Nucleus accumbens (tissue), 56 donors: ENCODE measurements at places on chromosomes 6 and 20.

DNA sequence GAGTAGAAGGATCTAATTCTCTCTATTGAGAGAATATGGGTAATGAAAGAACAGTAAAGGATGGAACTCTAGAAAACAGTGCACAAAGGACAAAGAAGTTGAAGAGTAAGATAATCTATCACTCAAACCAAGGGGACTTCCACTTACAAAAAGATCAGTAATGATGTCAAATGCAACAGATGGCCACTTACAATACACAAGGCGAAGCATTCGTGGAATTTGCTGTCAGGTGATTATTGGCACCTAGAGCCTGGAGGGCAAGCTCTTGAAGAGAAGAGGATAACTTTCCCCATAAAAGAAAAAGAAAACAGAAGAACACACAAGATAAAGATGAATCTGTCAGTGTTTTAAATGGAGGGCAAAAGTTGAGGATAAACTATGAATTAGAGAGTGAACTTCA lies 256.0 kb upstream of the TCF21 start:
- DNase-seq = no peak

DNA sequence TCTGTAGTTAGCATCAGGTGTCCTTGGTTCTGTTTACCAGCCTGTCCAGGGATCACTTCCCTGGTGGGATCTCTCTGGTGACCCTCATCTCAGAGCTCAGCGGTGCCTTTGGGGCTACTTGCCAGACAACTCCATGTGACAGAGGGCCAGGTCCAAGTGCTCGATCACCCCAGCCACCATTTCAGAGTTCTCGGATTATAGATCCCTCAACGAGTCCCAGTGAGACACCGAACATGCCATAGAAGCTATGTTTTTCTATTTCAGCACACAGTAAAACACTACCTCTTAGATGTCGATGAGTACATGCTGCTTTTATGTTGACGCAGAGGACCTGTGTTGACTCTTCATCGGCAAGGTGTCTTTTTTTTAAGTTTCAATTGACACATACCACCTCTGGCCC lies 170.1 kb upstream of the AKAP12 start:
- no peak for DNase-seq

DNA sequence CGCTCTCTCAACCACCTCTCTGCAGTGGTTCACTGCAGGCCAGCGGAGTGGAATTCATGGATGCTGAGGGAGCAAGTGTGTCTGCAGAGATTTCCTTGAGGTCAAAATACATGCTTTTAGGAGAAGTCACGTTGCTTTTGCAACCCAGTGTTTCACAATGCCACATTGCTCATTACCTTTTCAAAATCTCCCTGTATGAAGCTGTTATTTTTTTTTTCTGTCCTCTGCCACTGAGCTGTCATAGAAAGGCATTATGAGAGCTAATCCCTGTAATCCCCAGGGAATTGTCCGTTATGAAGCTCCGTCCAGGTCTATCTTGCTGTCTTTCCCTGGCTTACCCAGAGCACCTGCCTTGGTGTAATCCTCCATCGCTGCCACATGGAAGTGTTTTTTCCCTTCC lies 60.5 kb upstream of the SLC22A23 start:
- DNase-seq = no peak

- no peak for DNase-seq
Measured at GRCh38 chr6:16179970-16180431, 51.1 kb downstream of the MYLIP start.

- no peak for DNase-seq
Measured at GRCh38 chr6:110529907-110530306, 53.5 kb upstream of the SLC22A16 start.
